ENCODE measurements at places on chromosomes 5 and 9.

DNA sequence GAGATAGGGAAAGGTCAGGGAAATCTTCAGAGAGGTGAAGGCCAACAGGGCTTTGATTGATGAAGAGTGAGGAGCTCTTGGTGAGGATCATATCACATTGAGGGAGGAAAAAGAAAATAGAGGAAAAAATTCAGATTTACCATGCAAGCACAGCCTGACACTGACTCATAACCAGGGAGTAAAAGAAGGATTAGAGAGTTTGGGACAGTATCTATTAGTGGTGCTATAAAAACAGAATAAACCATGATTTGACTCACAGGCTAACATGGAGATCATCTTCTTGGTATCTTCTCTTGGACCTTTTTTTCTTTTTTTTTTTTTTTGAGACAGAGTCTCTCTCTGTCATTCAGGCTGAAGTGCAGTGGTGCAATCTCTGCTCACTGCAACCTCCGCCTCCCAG lies 44.4 kb downstream of the MUSK start:
- no peak for DNase-seq

DNA sequence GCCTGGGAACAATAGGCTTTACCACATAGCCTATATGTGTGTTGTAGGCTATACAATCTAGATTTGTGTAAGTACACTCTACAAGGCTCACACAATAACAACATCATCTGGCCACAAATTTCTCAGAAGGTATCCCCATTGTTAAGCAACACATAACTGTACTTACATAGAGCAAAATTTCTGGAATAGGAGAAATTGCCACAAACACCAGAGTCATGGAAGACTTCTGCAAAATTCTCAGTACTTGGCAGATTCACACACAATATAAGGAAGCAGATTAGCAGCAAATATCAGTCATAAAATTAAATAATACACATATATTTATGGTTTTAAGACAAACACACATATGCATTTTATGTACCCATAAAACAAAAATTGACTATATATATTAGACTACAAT lies 16.4 kb downstream of the GNAQ start:
- DNase-seq: no peak

DNA sequence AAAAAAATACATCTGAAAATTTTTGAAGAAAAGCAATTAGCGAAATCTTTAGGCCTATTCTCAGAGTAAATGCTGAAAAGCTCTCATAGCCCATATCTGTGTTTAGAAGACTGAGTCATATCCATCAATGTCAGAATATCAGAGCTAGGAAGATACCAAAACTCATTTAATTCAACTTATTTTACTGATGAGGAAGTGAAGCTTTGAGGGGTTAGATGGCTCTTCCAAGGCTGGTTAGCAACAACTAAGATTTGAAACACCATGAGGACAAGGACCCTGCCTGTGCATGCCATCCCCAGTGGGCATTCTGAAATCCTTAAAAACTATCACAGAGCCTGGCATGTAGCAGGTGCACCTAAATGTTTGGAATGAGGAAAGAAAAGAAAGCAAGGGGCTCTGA lies 2.5 kb downstream of the FREM1 start:
- no peak for DNase-seq

DNA sequence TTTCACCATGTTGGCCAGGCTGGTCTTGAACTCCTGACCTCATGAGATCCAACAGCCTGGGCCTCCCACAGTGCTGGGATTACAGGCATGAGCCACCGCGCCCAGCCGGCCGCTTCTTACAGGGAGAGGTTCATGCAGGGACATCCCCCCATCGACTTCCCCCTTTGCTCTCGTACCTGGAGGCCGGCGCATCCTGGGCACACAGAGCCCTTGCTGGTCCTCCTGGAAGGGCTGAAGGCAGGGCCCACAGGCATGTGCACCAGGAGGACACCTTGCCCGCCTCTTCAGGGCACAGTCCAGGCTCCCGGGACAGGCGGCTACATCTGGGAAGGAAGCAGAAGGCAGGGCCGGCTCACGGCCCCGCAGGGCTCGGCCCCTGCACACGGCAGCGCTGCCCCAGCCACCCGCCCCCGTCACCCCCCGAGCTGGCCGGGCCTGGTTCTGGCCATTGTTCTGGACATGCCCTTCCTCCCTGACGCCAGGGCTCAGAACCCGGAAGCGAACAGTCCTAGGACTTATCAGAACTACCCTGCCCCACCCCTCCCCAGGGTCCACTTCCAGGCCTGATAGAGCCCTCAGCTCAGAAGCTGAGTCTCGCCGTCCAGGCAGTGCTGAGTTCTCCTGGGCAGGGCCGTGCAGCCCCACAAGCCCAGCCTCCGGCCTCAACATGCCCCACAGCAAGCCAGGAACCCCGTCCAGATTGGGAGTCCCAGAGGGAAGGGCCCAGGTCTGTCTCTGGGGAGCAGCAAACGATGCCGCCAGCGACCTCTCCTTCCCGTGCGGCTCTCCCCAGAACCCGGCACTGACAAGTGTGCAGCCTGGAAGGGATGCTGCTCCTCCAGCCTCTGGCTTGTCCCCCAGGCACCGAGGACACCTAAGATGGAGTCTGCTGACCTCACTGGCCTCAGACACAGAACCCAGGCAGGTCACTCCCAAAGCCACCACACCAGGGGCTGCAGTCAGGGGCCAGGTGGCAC lies 2.9 kb downstream of the NPDC1 start:
- DNase-seq: no peak

DNA sequence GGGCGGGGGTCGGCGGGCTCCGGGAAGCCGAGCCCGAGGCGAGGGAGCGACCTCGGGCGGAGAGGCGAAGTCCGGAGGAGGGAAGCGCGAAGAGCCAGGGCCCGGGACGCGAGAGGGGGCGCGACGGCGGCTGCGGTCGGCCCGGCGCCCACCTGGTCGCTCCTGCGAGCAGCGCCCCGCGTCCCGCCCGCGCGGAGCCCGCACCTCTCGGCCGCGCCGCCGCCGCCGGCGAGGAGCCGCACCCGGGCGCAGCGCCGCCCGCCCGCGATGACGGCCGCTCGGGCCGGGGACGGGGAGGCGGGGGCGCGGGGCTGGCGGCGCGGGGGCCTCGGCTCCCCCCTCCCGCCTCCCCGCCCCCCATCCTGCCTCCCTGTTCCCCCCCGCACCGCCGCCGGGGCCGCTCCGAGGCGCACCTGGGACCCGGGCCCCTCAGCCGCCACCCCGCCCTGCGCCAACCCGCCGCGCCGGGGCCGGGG lies 2.6 kb downstream of the NR5A1 start:
- no peak for DNase-seq

DNA sequence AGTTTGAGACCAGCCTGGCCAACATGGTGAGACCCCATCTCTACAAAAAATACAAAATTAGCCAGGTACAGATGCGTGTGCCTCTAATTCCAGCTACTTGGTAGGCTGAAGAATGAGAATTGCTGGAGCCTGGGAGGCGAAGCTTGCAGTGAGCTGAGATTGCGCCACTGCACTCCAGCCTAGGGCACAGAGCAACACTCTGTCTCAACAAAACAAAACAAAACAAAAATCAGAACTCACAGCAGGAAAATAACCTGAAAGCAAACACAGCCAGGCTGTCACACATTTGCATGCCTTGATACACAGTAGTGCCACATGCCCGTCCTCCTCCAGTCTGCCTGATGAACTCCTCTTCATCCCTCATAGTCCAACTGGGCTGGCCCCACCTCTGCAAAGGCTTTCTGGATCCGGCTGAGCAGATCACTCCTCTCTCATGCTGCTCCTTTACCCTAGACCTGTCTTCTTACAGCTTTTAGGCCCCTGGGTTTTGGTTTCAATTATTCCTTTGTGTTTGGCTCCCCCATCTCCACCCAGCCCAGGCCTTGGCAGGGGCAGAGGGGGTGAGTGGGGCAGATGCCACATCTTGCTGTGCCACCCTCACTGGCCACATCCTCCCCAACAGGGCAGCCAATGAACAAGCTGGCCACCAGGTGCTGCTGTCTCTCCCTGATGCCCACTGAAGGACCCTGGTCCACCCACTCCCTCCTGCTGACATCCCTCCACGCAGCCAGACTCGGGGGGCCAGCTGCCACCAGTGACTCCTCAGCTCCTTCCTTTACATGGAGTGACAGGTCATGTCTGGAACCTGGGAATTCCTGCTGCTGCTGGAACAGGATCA lies 62.0 kb upstream of the GGTA1 start:
- DNase-seq: no peak

- DNase-seq: no peak
These were observed 69.7 kb downstream of the FAM114A2 start for GRCh38 chr5:153968761-153969562.

DNA sequence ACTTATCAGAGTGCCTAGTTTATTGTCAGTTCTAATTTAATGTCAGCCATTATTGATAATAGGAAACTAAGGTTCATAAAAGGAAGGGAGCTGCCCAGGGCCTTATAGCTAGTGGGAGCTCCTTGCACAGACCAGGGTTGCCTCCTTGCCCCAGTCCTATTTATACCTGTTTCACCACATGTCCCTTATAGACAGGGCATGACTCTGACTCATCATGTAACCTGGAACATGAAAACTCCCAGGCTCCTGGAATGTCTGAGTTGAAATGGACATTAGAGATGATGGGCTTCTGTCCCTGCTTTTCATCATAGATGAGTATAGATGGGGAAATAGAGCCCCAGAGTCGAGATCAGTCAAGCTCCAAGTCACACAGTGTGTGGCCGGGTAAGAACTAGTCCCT lies 21.1 kb downstream of the FAT2 start:
- no peak for DNase-seq

DNA sequence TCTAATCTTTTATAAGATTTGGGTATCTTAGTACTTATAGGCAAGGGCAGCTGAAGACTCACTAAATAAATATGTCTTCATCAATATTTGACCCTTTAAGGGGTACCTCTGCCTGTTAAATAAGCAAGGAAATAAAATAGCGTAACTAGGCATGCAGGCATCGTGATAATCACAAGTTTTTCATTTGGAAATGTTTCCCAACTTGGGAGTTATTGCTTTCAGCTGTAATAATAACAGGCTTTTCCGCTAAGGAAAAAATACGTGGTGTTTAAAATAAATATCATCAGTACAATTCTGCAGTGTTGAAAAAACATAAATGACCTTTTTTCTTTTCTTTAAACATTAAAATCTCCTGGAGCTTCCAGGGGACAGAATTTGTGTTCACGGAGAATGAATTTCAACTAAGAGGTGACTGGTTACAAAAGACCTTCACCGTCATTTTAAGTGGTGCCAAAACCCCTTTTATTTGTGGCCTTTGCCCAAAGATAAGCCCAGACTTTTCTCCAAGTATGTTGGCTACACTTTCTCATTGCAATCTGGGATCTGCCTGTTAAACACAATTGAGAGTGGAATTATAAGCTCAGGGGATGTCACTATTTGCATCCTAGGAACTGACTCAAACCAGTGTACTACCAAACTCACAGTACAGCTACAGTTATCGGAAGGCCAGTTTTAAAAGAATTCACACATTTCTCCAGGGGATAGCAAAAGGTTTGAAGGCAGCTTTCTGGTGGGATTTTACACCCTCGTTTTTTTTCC lies 218.6 kb downstream of the FBXL7 start:
- DNase-seq: no peak

DNA sequence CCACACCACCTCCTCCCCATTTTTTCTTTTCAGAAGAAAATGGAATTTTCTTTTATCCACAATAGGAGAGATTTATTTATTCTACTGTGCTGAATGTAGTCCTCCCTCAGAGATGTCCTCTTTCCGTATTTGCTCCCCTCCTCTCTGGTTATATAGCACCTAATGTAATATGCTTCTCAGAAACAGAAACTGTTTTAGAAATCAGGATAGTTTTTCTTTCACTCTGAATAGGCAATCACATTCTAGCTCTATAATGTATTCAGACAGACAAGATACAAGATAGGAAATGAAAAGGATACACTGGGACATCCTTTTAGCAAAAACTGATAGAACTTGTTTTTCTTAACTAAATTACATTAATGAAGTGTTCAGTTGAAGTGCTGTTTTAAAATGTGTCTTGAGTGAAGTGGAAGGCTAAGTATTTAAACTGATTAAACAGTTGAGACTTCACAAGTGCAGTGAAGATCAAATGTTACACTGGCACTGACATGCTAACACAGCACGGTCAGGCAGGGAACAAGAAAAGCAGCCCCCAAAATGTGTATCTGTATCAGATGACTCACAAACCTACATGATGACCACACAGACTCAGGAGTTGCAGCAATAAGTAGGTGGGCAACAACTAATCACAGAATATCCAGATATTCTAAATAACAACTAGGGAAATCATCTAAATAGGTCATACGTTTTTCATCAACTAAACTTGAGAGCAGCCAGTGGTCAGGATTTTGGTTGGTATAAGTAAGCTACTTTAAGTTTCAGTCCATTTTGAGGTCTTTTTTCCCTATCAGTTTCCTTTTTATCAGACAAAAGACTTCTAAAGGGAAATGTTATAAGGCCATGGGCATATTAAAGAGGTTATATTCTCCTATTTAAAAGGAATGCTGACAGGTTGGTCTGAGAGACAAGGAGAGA lies 260.4 kb downstream of the MLLT3 start:
- no peak for DNase-seq

DNA sequence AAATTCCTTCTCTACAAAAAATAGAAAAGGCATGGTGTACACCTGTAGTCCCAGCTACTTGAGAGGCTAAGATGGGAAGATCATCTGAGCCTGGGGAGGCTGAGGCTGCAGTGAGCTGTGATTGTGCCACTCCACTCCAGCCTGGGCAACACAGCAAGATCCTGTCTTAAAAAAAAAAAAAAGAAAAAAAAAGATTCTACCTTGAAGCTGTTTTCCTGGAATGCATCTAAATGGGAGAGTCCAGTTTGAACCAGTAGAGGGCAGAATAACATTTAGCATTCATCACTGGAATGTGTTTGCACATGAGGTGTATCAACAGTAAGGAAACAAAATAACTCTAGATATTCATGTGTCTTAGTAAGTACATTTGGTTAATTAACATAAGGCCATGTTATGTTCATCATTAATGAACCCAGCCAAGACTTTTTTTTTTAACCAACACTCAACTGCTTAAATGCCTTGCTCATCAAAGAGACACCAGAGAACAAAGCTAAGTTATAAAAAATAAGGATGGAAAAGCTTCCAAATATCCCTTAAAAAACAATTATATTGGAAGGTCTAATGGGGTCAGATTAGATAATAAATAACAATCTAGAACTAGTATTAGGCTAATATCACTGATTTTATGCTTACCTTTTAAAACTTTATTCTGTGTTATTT lies 16.1 kb downstream of the IFNE start:
- no peak for DNase-seq

- no peak for DNase-seq
These were observed 96.2 kb downstream of the TLE4 start for GRCh38 chr9:79667817-79668436.

- no peak for DNase-seq
These were observed 202.0 kb upstream of the NR3C1 start for GRCh38 chr5:143605403-143606005.

- peak; percentile 83 for DNase-seq
These were observed at the start of gene DMRT2 for GRCh38 chr9:1050125-1050895. DMRT2 (plus strand) TSS chr9:1050357; CDS start chr9:1051614, 1,257 bp downstream.

DNA sequence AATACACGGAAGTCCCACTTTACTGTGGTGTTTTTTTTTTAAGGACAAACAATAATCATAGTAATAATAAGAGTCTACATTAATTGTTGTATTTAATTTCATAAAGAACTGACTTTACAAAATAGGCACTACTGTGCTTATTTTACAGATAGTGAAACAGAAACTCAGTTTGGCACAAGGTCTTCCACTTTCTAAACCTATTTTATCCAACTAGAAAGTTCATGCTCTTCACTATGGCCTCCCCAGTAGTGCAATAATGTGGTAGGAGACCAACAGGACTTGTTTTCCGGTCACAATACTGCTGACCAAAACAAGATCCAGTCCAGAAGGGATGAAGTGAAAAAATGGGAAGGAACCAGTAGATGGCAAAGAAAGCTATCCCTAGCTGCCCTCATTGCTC lies 531.6 kb downstream of the CAAP1 start:
- no peak for DNase-seq

GRCh38 chr9:122031776-122032175 lies 61.3 kb downstream of the TTLL11 start:
- DNase-seq: no peak

GRCh38 chr5:88502179-88503040 lies 233.8 kb upstream of the TMEM161B start:
- no peak for DNase-seq

Data from progenitor cell of endocrine pancreas (in vitro differentiated cells).